ENCODE measurements at places on chromosomes 11 and 22. TPM values are rescaled to one million over a fixed set of nuclear protein-coding genes. Genes with fewer than 3 reads are reported as not detected.
A peak's percentile ranks its signal among the peaks of the same experiment; 100 is the strongest.

DNA sequence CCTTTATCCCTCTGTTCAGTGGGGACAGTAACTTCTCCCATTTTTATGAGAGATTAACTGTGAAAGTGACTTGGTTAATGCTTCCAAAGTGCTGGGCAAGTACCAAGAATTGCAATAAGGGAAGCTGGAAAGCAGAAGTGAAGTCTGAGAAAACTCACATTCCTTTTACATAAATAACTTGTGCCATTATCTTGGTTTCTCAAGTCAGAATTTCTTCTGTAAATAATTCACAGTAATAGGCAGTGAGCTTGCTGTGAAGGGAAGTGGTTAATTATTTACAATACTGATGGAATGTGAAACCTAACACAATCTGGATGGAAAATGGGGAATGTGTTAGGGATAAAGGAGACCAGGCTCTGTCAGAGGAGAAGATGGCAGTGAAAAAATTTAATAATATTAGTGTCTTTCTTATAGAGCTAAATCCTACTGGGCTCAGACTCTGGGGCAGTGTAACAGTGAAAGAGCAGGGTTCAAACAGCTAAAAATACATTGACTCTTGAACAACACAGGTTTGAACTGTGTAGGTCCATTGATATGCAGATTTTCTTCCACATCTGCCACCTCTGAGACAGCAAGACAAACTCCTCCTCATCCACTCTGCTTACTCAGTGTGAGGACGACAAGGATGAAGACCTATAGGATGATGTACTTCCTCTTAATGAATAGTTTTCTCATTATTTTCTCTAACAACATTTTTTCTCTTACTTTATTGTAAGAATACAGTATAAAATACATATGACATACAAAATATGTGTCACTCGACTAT is 251.5 kb upstream of the ISX start:
- no peaks in the 10 kb centered on the region for H3K4me1 ChIP-seq
- no peak overlapping the region for H3K4me3 ChIP-seq
- no peaks in the 10 kb centered on the region for H3K27me3 ChIP-seq
- H3K36me3 ChIP-seq = no peaks in the 10 kb centered on the region

- no peak for DNase-seq
- H3K4me1 ChIP-seq = no peaks in the 10 kb centered on the region
- H3K36me3 ChIP-seq = no peaks in the 10 kb centered on the region
- H3K4me3 ChIP-seq = no peak overlapping the region
- no peak overlapping the region for H3K27ac ChIP-seq
Measured at GRCh38 chr11:19102521-19102900, 14.5 kb upstream of the ZDHHC13 start.

GRCh38 chr22:31332010-31332409 is 14.1 kb downstream of the PATZ1 start:
- no peak for DNase-seq
- H3K4me3 ChIP-seq = no peak overlapping the region

DNA sequence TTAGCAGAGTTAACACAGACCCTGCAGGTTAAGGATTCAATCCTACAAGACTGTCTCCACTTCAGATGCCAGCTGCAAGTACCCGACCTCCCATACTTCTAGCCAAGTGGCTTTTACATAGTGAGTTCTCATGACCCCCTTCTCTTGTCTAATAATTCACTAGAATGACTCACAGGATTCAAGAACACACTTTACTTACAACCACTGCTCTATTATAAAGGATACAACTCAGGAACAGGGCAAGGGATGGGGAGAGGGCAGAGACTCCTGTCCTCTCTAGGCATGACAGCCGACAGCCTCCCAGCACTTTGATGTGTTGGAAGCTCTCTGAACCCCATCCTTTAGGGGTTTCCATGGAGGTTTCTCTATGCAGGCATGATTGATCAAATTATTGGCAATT is 60.0 kb downstream of the MYO18B start:
- H3K36me3 ChIP-seq = no peaks in the 10 kb centered on the region
- no peaks in the 10 kb centered on the region for H3K27me3 ChIP-seq
- no peaks in the 10 kb centered on the region for H3K4me1 ChIP-seq
- no peak for DNase-seq

- H3K4me3 ChIP-seq = no peak overlapping the region
- H3K4me1 ChIP-seq = no peaks in the 10 kb centered on the region
- no peaks in the 10 kb centered on the region for H3K36me3 ChIP-seq
- no peak for DNase-seq
Measured at GRCh38 chr11:80420374-80420773, 979.5 kb upstream of the TENM4 start.

PANX3 gene
- total RNA-seq = not detected

DNA sequence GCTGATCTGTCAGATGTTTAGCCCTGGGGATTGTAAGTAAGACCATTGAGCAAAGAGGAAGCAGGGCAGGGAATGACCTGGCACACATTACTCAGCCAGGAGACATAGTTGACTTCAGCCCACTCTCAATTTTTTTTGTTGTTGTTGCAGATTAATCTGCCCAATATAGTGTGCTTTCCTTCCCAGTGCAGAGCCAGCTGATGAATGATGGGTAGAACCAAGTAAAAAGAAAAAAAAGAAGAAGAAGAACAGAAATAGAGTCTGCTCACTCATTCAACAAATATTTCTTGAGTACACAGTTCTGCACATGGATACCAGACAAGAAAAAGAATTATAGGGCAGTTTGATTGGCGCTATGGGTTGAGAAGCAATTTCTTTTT is 292.7 kb downstream of the ETS1 start:
- no peak for DNase-seq
- no peak overlapping the region for H3K27ac ChIP-seq
- peaks cover 10% of the 10 kb centered on the region for H3K4me1 ChIP-seq
- no peak overlapping the region for H3K4me3 ChIP-seq

APOA4 gene
- total RNA-seq = not detected

- H3K36me3 ChIP-seq = no peaks in the 10 kb centered on the region
- peaks cover 4% of the 10 kb centered on the region for H3K4me1 ChIP-seq
- H3K27me3 ChIP-seq = no peaks in the 10 kb centered on the region
- no peak overlapping the region for H3K4me3 ChIP-seq
Measured at GRCh38 chr11:108858622-108859021, 193.8 kb downstream of the DDX10 start.

SCGB2A2 gene
- not detected for total RNA-seq

DNA sequence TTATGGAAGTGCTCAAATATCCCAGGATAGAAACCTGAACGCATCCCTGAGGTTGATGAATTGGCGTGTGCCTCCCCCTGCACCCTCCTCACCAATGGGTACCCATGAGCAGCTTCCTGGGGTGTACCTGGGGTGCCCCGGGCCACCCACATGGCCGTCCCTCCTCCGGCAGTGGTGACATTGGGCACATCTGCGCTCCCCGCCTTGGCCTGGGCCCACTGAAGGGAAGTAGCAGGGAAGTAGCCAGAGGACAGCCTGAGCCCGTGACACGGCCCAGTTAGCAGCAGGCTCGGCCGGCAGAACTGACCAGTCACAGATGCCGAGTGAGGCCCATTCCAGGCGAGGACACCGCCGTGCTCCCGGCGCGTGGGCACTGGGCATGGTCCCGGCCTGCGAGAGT is 16.7 kb downstream of the MRPL23 start:
- H3K4me3 ChIP-seq = no peak overlapping the region
- H3K4me1 ChIP-seq = no peaks in the 10 kb centered on the region

DNA sequence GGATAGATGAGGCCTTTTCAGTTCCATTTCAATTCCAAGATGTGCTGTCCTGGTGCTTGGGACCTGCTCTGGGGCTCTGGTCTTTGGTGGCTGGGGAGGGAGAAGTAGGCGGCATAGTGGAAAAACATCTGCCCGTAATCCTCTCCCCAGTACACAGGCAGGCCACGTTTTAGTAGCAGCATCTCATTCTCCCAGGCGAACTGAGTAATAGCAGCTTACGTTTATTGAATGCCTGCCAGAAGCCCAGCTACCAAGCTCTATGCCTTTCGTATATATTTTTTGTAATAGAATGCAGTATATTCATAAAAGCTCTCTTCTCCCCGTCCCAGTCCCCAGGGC is 11.4 kb downstream of the ACO2 start:
- peak overlapping the region; percentile 95 for H3K27ac ChIP-seq
- H3K27me3 ChIP-seq = no peaks in the 10 kb centered on the region

DNA sequence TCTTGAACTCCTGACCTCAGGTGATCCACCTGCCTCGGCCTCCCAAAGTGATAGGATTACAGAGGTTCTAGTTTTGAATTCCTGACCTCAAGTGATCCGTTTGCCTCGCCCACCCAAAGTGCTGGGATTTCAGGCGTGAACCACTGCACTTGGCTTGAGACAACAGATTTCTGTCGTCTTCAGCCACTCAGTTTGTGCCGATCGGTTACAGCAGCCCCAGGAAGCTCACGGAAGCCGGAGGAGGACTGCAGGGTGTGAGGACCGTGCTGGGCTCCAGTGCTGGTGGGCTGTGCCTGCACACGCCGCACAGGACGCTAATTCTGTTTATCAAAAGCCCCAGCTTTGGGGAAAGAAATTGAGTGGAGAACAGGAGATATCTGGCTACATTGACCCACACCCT is 82.0 kb downstream of the CELSR1 start:
- no peak for DNase-seq
- H3K27ac ChIP-seq = no peak overlapping the region
- peaks cover 8% of the 10 kb centered on the region for H3K27me3 ChIP-seq
- H3K4me1 ChIP-seq = no peaks in the 10 kb centered on the region
- H3K4me3 ChIP-seq = no peak overlapping the region

DNA sequence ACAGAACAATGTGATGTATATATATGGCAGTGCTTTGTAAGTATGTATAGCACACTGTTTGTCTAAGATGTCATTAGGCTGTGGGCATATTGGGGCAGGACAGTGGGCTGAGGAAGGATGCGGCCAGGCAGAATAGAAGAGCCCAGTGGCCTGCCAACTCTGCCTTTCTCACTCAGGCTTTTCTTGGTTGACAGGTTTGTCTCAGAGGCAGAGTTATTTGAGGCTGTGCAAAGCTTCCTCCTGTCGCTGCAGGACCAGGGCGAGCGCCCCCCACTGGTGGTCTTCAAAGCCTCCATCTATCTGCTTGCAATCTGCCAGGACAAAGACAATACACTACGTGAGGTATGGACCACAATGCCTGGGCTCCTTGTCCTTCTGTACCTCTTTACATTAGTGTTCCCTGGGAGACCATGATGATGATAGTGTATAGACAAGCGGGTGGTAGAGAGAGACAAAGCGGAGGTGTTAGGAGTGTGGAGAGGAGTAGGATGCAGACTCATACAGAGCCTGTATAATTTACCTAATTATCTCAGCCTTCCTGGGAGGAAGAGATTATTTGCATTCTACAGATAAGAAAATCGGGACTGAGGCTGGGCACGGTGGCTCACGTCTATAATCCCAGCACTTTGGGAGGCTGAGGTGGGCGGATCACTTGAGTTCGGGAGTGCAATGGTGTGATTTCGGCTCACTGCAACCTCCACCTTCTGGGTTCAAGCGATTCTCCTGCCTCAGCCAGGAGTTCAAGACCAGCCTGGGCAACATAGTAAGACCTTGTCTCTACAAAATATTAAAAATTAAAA is 37.3 kb upstream of the CCDC134 start:
- no peak overlapping the region for H3K4me3 ChIP-seq
- no peak overlapping the region for H3K27ac ChIP-seq
- H3K4me1 ChIP-seq = no peaks in the 10 kb centered on the region
- DNase-seq = no peak
- H3K27me3 ChIP-seq = no peaks in the 10 kb centered on the region

DNA sequence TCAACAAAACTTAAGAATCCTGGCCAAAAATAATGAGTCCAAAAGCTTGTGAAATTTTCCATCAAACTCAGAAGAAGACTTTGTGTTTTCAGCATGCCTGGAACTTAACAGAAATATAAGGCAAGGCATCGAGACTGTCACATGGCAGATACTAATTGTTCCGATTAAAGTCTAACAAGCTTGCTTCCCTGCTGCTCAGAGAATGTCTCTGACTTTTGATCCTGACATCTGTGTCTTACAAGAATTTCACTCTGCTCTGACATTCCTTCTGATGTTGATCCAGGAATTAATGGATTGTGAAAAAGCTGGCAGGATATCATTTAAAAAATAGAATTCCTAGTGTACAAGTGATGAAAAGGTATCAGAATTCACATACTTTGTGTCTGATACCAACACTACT is 170.2 kb downstream of the DCDC1 start:
- H3K27ac ChIP-seq = no peak overlapping the region
- no peaks in the 10 kb centered on the region for H3K36me3 ChIP-seq
- no peaks in the 10 kb centered on the region for H3K4me1 ChIP-seq
- no peak for DNase-seq
- H3K27me3 ChIP-seq = no peaks in the 10 kb centered on the region
- no peak overlapping the region for H3K4me3 ChIP-seq

DNA sequence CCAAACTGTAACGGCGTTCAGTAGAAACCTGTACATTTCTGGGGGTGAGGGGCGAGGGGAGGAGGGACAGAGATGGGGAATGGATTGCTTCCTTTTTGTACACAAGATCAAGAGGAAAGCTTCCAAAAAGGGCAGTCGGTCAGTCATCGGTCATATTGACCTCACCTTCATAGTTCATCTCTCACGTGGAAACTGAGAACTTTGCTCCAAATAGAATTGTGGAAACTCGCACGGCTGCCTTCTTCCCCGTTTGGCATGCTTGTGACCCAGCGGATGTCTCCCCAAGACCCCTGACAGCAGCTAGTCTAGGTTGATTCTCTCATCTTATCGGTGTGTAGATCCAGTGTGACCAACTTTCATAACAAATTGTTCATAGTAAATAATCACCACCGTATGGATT is 47.6 kb downstream of the KCNC1 start:
- no peak for DNase-seq
- no peaks in the 10 kb centered on the region for H3K27me3 ChIP-seq
- H3K4me1 ChIP-seq = no peaks in the 10 kb centered on the region

DNA sequence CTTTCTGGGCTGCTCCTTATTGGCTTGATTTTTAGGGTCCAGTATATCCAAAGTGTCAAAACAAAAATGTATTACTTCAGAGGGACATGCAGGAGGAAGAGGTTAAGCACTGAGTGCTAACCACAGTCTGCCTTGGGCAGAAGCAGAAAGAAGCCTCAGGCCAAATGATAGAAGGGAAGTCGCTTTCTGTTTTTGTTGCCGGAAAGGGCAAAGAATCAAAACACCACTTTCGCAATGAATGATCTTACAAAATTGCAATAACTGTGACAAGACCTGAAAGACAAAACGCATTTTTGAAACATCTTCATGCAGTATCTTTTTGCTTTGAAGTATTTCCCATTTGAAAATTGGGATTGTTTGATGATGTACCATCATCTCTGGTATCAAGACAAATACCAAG is 70.1 kb upstream of the PICALM start:
- H3K4me1 ChIP-seq = no peaks in the 10 kb centered on the region
- H3K36me3 ChIP-seq = no peaks in the 10 kb centered on the region
- H3K27me3 ChIP-seq = no peaks in the 10 kb centered on the region
- DNase-seq = no peak

- no peak overlapping the region for H3K27ac ChIP-seq
- peaks cover 17% of the 10 kb centered on the region for H3K4me1 ChIP-seq
- H3K27me3 ChIP-seq = peaks cover 2% of the 10 kb centered on the region
Measured at GRCh38 chr11:113477321-113477720, 2.1 kb upstream of the DRD2 start.

MUC5AC gene
- total RNA-seq = not detected

KCTD14 gene
- total RNA-seq = 2.5 TPM

LRRN4CL gene
- 64.8 TPM for total RNA-seq

PHLDB1 gene
- total RNA-seq = 299 TPM

ADAMTS15 gene
- 23.9 TPM for total RNA-seq

GRCh38 chr22:45804986-45805325 is 133.3 kb downstream of the ATXN10 start:
- no peaks in the 10 kb centered on the region for H3K36me3 ChIP-seq
- H3K4me1 ChIP-seq = no peaks in the 10 kb centered on the region
- H3K4me3 ChIP-seq = no peak overlapping the region
- no peaks in the 10 kb centered on the region for H3K27me3 ChIP-seq
- DNase-seq = no peak
- no peak overlapping the region for H3K27ac ChIP-seq

Measured in tibial nerve (tissue), 4 donors.